ENCODE measurements at places on chromosomes 7 and 10.

DNA sequence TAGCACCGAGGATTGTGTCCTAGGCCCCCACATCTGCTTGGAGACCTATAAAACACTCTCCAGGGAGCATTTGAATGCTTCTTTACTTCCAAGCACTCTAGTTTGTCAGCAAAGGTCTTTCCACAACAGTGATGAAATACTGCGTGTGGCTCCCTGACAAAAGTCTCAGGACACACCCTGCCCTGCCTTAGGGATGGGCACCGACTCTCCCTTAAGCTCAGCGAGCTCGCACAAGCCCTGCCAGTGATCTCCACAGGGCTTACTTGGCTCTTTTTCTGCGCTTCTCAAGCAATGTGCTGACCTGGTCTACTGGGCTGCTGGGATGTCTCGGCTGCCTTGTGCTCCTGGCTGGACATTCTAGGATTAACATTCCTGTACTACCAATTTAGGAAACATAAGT lies 84.3 kb upstream of the MPP7 start:
- no peak for DNase-seq

GRCh38 chr10:111117528-111118277 lies 40.9 kb downstream of the ADRA2A start:
- no peak for DNase-seq

GRCh38 chr7:1301882-1302251 lies 69.2 kb downstream of the UNCX start:
- DNase-seq = no peak

DNA sequence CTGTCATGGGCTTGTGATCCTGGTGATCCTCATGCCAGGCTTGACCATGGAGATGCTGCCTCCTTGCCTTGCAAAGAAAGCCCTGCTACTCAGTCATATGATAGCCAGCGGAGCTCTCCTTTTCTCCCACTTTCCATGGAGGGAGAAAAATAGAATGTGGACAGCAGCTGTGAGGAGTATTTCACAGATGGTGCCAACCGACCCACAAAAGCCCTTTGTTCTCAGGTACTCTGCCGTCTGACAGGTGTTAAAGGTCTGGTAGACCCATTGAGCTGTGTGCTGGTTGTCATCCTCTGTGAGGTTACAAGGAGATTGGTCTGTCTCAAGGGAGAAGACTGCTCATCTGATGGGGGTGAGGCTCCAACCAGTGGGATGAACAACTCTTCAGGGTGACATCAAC lies 29.5 kb upstream of the COBL start:
- DNase-seq = no peak

GRCh38 chr7:90587766-90588165 lies 8.4 kb upstream of the CDK14 start:
- DNase-seq = peak; percentile 89

GRCh38 chr7:148722340-148723165 lies 23.9 kb downstream of the CUL1 start:
- DNase-seq = no peak

- peak; percentile 19 for DNase-seq
These were observed 759 bp downstream of the NUDT1 start for GRCh38 chr7:2242541-2243429.

- DNase-seq = no peak
These were observed 230.9 kb downstream of the ZMYND11 start for GRCh38 chr10:366186-366585.

- DNase-seq = no peak
These were observed 28.9 kb downstream of the OAT start for GRCh38 chr10:124389613-124390361.

DNA sequence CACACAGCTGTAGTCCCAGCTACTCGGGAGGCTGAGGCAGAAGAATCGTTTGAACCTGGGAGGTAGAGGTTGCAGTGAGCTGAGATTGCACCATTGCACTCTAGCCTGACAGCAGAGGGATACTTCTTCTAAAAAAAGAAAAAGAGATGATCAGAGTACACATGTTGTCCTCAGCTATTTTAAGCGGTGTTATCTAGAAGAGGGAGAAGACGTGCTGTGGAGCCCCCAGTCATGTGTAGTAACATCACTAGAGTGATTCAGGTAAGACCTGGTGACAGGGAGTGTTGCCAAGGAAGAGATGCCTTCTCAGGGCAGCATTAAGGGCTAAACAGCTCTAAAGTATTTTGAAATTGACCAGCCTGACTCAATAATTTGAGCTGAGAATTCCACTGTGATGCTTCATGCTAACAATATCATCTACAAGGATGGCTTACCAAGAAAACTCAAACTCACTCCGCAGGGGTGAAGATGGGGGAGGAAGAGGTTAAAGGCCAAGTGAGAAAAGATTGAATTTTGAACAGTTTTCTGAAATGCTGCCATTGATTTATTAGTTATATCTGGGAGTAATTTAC lies 97.4 kb downstream of the KLF6 start:
- DNase-seq = no peak

DNA sequence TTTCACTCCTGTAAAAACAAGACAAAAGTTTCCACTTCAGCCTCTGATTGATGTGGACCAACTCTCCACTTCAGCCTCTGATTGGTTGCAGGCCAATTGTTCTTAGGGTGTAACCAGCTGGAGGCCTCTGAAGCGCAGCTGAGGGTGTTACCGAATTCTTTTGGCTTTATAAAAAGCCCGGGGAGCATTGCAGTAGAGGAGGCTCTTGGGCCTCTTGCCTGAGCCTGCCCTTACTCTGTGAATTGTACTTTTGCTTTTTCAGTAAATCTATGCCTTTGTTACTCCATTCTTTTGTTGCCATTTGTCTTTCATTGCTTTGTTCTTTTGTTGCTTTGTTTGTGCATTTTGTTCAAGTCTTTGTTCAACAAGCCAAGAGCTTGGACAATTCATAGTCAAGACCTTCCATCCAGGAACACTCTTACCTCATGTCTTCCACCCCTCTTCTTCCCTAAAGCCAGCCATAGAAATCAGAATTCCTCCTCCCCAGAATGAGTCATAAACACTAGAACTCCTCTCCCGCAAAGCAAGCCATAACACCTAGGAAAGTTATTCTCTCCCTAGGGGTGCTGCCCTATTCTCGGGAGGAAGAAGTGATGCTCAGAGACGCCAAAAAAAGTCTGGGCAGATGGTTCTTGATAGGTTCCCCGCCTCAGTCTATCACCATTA lies 53.5 kb upstream of the ARMC3 start:
- DNase-seq = no peak

DNA sequence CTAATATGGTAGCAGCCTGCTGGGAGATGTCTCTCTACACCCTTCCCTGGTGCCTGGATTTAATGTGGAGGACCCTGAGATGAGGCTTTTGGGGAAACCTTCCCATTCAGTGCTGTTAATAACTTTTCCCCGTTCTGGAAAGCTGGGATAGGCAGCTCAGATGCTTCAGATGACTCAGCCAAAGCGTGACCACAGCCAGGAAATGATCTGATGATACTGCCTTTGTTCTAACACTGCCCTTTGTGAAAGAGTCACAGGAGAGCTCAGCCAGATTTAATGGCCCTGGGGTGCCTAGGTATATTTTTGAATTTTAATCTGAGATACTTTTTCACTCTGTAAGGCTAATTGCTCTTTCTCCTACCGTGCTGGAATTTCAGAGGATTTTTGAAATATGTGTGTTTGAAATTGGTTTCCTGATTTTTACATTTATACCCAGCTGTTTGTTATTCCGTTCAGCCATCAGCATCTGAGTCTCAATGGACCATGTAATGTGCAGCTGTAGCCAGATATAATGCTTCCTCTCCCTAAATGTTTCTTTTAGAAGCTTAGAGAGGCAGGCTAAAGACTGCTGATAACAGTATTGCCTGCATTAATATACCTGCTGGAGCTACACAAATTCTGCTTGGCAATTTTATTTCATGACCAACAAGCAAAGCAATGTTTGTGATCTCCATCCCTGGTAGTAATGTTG lies 17.8 kb downstream of the CELF2 start:
- peak; percentile 43 for DNase-seq

DNA sequence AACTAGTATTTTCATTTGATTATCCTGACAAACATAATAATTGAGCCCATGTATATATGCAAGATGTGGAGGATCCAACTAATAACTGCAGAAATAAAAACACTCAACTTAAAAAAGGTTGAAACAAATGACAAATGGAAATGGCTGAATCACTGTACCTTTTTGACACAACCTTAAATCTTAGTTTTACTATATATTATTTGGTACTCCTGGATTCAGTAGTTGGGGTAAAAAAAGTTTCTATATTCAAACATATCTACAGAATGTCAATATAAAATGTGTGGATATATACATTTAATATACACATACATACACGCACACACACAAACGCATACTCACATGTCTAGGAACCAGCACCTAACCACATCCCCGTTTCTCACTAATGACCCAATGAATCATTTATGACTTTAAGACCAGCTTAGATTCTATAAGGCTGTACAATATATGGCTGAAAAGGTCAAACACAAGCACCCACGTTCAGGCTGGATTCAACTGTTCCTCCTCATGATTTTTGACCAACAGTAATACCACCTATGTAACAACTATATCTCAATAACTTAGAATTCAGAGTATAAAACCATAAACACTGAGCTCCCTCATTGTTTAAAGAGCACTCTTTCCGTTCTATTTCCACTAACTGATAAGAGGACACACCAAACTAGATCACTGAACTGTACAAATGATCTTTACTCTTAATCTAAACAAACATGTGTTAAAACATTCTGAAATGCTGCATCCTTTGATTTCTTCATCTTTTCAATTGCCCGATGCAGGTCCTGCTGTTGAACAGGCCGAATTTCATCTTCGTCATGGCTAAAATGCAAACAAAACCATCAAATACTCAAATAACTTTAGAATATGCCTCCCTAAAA lies 63.8 kb downstream of the ATAD1 start:
- DNase-seq = no peak

GRCh38 chr7:131859147-131859821 lies 302.9 kb upstream of the PODXL start:
- peak; percentile 50 for DNase-seq

DNA sequence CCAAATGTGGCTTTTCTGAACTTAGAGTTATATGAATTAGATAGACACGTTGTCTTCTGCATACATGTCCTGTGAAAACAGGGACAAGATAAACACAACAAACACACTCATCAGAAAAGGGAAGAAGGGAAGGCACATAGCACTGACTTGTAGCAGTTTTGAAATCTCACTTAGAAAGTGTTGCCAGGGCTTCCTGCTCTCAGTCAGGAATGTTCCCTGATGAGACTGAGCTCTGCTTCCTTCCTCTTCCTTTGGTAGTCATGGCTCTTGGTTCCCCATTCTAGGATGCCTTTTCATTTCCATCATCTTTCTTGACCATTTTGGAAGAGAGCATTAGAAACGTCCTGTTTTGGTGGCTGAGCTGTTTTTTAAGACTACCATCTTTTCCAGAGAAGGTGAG lies 233.8 kb upstream of the LYZL1 start:
- DNase-seq = no peak

DNA sequence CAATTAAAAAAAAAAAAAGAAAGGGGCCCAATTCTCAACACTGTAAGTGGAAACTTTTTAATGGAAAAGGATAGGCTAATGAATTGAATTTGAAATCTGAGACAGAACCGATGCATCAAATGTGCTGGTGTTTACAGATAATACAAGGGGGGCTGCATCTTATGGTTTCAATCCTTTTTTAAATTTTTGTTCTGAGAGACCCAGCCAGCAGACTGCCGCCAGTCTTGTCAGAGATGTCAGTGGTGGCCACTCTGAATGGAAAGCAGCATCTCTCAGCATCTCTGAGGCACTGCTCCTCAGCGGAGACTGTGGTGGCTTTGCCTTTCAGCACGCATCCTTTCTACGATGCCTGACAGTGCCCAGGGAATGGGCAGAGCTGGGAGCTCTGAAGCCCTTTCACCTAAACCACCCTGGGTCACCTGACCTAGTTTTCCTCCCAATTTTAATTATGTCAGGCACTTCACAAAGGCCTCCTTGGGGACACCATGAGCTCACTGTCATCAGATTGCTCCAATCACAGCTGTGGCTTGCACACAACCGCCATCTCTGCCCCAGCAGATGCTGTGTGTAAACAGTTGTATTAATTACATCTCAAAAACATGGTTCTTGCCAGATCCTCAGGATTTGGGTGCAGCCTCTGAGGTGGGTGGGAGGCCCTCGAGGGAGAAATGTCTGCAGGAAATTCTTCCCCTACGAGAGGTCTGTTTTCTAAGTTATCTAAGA lies 81.2 kb downstream of the EGFR start:
- DNase-seq = no peak

DNA sequence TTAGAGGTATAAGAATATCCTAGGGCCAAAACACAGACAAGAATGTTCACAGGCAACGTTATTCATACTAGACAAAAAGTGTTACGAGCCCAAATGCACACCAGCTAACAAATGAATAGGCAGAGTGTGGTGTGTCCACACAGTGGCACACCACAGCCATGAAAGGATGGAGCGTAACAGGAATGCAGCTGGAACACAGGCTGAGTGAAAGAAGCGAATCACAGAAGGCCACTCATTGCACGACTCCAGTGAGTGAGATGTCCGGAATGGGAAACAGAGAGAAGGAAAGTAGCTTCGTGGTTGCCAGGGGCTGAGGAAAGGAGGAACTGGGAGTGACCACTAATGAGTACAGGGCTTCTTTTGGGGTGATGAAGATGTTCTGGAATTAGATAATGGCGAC lies 198.8 kb downstream of the TNS3 start:
- no peak for DNase-seq

- DNase-seq = no peak
These were observed 326.3 kb downstream of the DNAJB6 start for GRCh38 chr7:157662981-157663716.

DNA sequence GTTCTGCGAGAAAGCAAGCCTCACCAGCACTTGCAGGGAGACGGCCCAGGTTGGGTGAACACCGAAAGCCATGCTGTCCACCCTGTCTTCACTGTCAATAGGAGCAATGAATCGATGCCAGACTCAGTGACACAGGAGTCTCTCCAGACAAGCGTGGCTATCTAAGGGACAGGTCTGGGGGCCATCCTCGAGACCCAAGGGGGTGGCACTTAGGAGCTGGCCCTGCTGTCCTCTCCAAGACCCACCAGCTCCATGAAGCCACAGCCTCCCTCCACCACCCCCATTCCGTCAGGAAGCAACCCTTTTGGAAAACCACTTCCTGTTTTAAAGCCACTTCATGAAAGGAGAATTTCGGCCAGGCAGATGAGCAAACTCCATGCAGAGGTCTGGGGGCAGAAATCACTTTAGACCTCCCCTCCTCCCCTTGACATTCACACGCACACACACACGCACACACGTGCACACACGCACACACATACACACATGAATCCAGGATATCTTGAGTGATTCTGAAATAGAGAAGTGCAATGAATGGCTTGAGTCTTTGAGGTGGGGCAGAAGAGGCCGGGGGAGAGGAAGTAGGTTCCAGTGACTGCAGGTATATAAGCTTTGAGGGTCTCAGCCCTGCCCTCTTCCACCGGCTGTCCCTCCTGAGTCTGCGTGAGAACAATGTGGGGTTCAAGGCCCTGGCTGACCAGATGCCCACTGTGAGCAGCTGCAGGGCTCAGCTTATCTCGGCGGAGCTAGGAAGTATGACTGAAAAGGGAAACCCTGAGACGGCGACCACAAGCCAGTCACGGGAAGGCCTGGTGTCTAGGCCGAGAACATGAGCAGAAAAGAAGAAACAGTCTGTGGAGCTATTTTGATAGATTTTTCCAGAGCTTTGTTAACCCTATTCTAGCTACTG lies 25.0 kb downstream of the RGS10 start:
- DNase-seq = peak; percentile 39

Measured in RCC 7860 (cell line).